Body of pancreas (tissue), 4 donors: ENCODE measurements at places on chromosomes 4 and X.

- H3K36me3 ChIP-seq: no peaks in the 10 kb centered on the region
- H3K4me3 ChIP-seq: no peak overlapping the region
- DNase-seq: no peak
- no peaks in the 10 kb centered on the region for H3K27me3 ChIP-seq
These were observed 379.6 kb downstream of the ARHGAP24 start for GRCh38 chr4:85854546-85854945.

DNA sequence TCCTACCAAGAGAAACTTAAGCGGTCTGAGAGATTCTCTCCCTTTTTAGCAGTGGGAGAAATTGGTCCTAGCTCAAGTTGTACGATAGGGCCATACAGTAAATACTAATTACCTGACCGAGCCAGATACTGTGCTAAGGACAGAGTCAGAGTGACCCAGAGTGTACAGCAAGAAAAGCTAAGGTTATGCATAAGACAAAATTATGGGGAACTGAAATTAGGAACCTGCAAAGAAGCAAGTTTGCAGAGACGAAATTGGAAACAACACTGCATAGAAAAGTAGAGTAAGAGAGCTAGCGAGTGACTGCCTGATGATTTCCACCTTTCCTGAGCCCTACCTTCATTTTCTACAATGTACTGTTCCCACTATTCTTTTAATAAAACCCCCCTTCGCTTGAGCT is 278.1 kb downstream of the NKX6-1 start:
- no peak overlapping the region for H3K4me3 ChIP-seq
- no peak for DNase-seq
- no peak overlapping the region for H3K27ac ChIP-seq
- no peaks in the 10 kb centered on the region for H3K27me3 ChIP-seq
- H3K4me1 ChIP-seq: no peaks in the 10 kb centered on the region
- H3K36me3 ChIP-seq: no peaks in the 10 kb centered on the region

GRCh38 chrX:77977095-77977494 is 7.7 kb upstream of the PGAM4 start:
- no peak overlapping the region for H3K4me3 ChIP-seq
- no peaks in the 10 kb centered on the region for H3K27me3 ChIP-seq
- no peak overlapping the region for H3K27ac ChIP-seq
- no peaks in the 10 kb centered on the region for H3K4me1 ChIP-seq
- DNase-seq: no peak

GRCh38 chrX:104172788-104173187 is 6.5 kb downstream of the FAM199X start:
- no peak overlapping the region for H3K27ac ChIP-seq
- H3K4me3 ChIP-seq: no peak overlapping the region
- H3K36me3 ChIP-seq: no peaks in the 10 kb centered on the region
- H3K4me1 ChIP-seq: peaks cover 14% of the 10 kb centered on the region

- H3K4me1 ChIP-seq: no peaks in the 10 kb centered on the region
- DNase-seq: no peak
- no peaks in the 10 kb centered on the region for H3K36me3 ChIP-seq
- no peaks in the 10 kb centered on the region for H3K27me3 ChIP-seq
- H3K27ac ChIP-seq: no peak overlapping the region
These were observed 313.3 kb upstream of the NOCT start for GRCh38 chr4:138702190-138702824.

- H3K4me1 ChIP-seq: peaks cover 3% of the 10 kb centered on the region
- no peak overlapping the region for H3K4me3 ChIP-seq
- DNase-seq: no peak
- H3K27me3 ChIP-seq: no peaks in the 10 kb centered on the region
- H3K27ac ChIP-seq: no peak overlapping the region
These were observed 4.3 kb downstream of the SLC9A7 start for GRCh38 chrX:46754586-46755061.

DNA sequence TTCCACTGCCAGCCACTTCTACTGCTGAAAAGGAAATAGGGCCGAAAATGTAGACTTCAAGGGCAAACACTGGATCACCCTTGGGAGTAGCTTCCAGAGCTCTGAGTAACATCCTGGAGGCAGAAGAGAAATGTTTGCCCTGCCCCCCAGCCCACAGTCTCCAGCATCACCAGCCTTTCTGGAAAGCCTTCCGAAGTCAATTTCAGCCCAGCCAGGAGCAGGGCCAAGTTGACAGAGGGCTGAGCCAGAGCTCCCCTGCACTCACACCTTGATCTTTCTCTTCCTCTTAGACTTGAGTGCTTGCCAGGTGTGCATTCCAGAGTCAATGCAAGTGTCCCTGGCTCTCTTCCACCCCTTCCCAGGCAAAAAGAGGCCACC is 35.2 kb downstream of the SLC25A5 start:
- peaks cover 19% of the 10 kb centered on the region for H3K4me1 ChIP-seq
- H3K4me3 ChIP-seq: no peak overlapping the region
- H3K27me3 ChIP-seq: no peaks in the 10 kb centered on the region
- no peaks in the 10 kb centered on the region for H3K36me3 ChIP-seq
- H3K27ac ChIP-seq: peak overlapping the region; percentile 89

GRCh38 chr4:77123411-77123810 is 33.6 kb upstream of the CCNG2 start:
- H3K4me1 ChIP-seq: no peaks in the 10 kb centered on the region
- no peaks in the 10 kb centered on the region for H3K36me3 ChIP-seq
- H3K27ac ChIP-seq: no peak overlapping the region
- no peak overlapping the region for H3K4me3 ChIP-seq

- H3K36me3 ChIP-seq: no peaks in the 10 kb centered on the region
- H3K4me1 ChIP-seq: peaks cover 28% of the 10 kb centered on the region
- no peak overlapping the region for H3K4me3 ChIP-seq
- peak overlapping the region; percentile 12 for H3K27ac ChIP-seq
- DNase-seq: peak; percentile 68
These were observed 26.1 kb downstream of the IGSF1 start for GRCh38 chrX:131262738-131263679.

DNA sequence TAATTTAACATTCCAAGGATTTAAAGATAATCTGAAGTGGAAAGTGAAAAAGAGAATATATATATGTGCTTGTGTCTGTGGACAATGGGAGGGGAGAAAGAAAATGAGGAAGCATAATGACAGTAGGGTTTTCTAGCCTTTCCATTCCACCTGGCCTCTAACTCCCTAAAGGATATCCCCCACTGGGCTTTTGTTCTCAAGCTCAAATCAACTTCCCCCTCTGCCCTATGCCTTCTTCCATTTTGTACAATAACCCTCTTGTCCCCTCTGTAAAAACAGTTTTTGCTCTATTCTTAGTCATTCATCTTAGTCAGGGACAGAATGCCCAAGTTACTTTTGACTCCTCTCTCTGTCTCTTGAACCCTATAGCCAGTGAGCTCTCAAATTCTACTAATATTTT is 23.6 kb downstream of the ANTXR2 start:
- H3K27me3 ChIP-seq: no peaks in the 10 kb centered on the region
- no peaks in the 10 kb centered on the region for H3K4me1 ChIP-seq
- no peak overlapping the region for H3K27ac ChIP-seq
- H3K4me3 ChIP-seq: no peak overlapping the region
- no peaks in the 10 kb centered on the region for H3K36me3 ChIP-seq

DNA sequence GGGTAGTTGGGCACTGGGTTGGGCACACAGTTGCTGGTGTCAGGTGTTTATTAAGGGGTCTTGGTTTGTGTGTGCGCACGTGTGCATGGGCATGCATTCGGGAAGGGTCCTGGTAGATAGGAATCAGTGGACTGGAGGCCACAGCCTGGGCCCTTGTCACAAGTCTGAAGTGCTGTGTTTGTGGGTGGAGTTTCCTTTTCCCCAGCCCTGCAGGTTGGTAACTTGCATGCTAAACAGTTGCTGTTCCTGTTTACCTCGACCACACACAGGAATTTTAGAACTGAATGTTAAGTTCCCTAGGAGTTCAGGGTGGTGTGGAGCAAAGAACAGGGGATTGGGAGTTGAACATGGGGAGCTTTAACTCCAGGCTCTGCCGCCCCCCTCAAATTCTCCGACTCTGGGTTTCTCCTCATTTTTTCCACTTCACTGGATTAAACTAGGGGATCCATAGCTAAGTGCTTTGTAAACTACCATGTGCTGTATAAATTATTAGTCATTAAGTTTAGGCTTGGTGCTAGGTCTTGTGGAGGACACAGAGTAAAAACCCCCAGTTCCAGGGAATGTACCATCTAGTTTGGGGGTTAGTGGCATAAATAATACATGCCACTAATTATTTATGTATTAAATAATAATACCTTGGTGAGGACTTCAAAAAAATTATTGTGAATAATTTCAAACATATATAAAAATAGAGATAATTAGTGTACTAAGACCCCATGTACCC is 49.0 kb downstream of the STARD8 start:
- no peaks in the 10 kb centered on the region for H3K36me3 ChIP-seq
- no peak overlapping the region for H3K4me3 ChIP-seq

DNA sequence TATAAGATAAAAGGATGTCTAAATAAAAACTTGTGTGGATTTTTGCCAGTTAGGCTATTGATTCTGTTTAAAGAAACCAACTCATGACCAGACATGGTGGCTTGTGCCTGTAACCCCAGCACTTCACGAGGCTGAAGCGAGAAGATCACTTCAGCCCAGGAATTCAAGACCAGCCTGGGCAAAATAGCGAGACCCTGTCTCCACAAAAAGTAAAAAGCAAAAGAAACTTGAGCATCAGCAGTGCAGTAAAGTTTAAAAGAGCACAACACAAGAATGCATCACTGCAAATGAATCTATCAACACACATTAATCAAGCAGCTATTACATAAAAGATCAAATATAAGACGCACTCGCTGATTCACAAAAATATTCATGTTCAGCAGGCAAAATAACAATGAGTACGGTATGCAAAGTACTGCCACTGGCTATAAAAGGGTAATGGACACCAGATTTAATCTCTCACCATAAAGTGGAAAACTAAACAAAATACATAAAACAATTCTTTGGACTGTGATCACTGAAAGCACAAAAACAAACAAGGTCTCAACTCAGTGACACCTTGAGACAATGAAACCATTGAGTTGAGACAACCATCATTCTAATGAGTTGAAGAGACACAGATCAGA is 41.3 kb downstream of the LRBA start:
- H3K4me1 ChIP-seq: peaks cover 16% of the 10 kb centered on the region
- H3K36me3 ChIP-seq: no peaks in the 10 kb centered on the region
- no peak overlapping the region for H3K4me3 ChIP-seq

DNA sequence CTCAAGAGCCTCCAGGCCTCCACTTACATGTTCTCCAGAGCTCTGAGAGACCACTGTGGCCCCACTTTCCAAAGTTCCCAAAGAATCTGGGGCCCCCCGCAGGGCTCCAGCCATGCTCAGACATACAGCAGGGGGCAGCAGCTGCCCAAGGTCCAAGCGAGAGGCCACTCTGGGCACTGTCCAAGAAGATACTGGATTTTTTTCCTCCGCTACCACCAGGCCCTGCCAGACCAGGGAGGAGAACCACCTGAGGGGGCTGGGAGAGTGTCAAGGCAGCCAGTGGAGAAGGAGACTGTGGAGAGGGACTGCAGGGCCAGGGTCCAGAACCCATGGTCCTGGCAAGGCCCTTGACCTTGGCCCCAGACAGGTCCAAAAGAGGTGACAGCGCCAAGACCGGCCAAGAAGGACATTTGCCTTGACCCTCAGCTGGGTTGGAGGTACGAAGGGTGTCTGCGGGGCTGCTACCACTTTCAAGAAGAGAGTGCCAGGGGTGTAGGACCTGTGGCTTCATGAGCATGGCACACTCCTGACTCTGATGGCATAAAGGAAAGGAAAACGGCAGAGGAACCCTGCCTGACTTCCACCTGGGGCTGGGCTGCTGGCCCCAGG is 5.3 kb downstream of the EMD start:
- DNase-seq: peak; percentile 28
- H3K27ac ChIP-seq: no peak overlapping the region
- H3K4me3 ChIP-seq: no peak overlapping the region
- peaks cover 18% of the 10 kb centered on the region for H3K4me1 ChIP-seq
- no peaks in the 10 kb centered on the region for H3K27me3 ChIP-seq
- no peaks in the 10 kb centered on the region for H3K36me3 ChIP-seq

DNA sequence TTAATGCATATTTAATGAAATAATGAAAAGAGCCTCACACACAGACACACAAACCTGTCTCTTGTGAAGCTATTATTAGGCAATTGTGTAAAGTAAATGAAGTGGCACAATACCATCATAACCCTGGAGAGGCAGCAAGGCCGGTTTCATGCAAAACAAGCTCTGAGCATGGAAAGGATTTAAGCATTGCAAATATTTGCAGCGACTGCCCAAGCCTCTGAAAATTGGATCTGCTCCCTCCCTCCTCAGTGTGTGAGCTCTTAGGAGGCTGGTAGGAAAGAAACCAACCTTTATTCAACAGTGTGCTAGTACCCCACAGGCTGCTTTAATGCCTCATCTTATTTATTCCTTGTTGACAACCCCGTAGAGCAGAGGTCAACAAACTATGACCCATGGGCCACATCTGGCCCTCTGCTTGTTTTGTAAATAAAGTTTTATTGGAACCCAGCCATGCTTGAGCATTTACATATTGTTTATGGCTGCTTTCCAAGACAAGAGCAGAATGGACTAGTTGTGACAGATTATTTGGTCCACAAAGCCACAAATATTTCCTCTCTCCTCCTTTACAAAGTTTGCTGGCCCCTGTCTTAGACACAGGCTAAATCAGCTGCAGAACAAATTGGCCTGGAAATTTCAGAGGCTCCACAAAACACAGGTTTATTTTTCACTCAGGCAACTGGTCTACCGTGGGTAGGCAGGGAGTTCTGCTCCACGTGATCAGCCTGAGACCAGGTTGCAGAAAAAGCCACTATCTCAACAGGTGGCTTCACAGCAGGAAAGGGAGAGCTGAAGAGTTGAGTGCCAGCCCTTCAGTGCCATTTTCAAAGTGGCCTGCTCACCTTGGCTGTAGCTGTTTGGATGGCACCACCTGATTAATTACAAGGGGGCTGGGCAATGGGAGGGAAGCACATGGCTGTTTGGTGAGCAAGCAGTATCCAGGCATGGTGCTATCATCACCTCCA is 16.8 kb downstream of the RS1 start:
- H3K4me1 ChIP-seq: no peaks in the 10 kb centered on the region
- H3K4me3 ChIP-seq: no peak overlapping the region
- H3K27ac ChIP-seq: no peak overlapping the region
- DNase-seq: no peak

- no peak overlapping the region for H3K4me3 ChIP-seq
- no peak overlapping the region for H3K27ac ChIP-seq
- no peak for DNase-seq
- H3K4me1 ChIP-seq: no peaks in the 10 kb centered on the region
- no peaks in the 10 kb centered on the region for H3K27me3 ChIP-seq
These were observed 17.3 kb downstream of the PHKA2 start for GRCh38 chrX:18966624-18967023.

GRCh38 chr4:139642364-139642763 is 23.3 kb upstream of the MGST2 start:
- no peak overlapping the region for H3K4me3 ChIP-seq
- no peaks in the 10 kb centered on the region for H3K27me3 ChIP-seq

GRCh38 chr4:145565328-145565727 is 53.9 kb upstream of the MMAA start:
- no peaks in the 10 kb centered on the region for H3K36me3 ChIP-seq
- no peak overlapping the region for H3K4me3 ChIP-seq

GRCh38 chrX:666762-667720 is 36.5 kb downstream of the SHOX start:
- no peak for DNase-seq
- no peaks in the 10 kb centered on the region for H3K36me3 ChIP-seq
- H3K4me3 ChIP-seq: no peak overlapping the region
- no peaks in the 10 kb centered on the region for H3K4me1 ChIP-seq
- H3K27me3 ChIP-seq: no peaks in the 10 kb centered on the region
